ENCODE measurements at places on chromosomes 2 and 18.
A peak's percentile ranks its signal among the peaks of the same experiment; 100 is the strongest.

- DNase-seq, result no peak
These were observed 100.2 kb downstream of the GYPC start for GRCh38 chr2:126756125-126756524.

GRCh38 chr2:80255918-80256781, 48.4 kb downstream of the LRRTM1 start:
- no peak for DNase-seq

GRCh38 chr2:198285216-198285615, 480.8 kb downstream of the PLCL1 start:
- DNase-seq, result no peak

- DNase-seq, result no peak
These were observed 91.3 kb downstream of the MEIS1 start for GRCh38 chr2:66526180-66526579.

GRCh38 chr2:196149948-196150347, 21.4 kb downstream of the STK17B start:
- no peak for DNase-seq

DNA sequence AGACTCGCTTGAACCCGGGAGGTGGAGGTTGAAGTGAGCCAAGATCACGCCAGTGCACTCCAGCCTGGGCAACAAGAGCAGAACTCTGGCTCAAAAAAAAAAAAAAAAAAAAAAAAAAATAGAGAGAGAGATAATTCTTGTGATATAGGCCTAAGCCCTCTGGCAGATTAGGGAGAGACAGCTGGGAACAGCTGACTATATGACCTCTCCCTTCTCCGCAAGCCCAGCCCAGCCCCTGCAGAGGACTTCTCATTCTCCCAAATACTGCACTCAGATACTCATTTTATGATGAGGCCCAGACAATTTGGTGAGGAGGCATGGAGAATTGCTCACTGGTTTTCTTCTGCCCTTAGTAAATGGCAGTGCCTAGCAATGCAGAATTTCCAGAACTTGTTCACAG, 262.0 kb downstream of the HAUS1 start:
- no peak for DNase-seq

DNA sequence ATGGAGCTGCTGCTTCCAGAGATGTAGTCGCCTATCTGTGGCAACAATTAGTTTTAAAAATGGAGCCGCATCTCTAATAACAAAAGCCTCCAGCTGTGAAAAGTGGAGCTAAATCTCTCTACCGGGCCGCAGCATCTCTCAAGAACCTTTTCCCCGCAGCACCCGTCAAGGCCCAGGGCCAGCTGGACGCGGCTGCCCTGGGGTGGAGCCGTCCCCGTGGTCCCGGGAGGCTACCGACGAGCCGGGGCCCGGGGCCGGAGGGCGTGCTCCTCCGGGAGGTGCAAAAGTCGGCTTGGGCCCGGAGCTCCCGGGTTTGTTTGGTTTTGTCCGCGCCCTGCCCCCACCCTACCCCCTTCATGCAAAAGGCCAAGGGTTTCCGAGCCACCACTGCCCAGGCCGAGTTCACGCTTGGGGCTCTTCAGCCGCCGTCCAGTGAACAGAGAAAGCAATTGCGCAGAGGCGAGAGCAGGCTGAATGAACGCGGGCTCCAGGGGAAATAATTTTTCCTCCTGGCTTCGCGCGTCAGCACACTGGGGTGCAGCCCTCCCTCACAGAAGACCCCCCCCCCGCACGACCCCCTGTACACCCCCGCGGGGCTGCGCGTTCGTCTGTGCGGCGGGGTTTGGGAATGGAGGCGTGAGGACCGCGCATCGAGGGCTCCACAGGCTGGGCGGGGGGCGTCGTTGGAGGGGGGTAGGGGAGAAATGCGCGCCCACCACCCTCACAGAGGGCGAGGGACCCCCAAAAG, 557 bp upstream of the GREB1L start:
- DNase-seq, result no peak

DNA sequence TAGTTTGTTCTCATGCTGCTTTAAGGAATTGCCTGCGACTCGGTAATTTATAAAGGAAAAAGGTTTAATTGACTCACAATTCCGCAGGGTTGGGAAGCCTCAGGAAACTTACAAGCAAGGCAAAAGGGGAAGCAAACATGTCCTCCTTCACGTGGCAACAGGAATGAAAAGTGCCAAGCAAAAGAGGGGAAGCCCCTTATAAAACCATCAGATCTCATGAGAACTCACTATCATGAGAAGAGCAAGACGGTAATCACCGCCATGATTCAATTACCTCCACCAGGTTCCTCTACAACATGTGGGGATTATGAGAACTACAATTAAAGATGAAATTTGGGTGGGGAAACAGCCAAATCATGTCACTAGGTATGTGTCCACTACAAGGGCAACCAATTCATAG, 53.9 kb downstream of the MAP4K3 start:
- DNase-seq, result no peak

- DNase-seq, result no peak
These were observed 47.2 kb downstream of the PRKRA start for GRCh38 chr2:178403671-178404306.

GRCh38 chr2:177257471-177257870, 7.1 kb downstream of the NFE2L2 start:
- DNase-seq, result no peak

- DNase-seq, result no peak
These were observed 11.1 kb upstream of the KCMF1 start for GRCh38 chr2:84959566-84960506.

- no peak for DNase-seq
These were observed 593.3 kb upstream of the FANCL start for GRCh38 chr2:58834404-58834803.

DNA sequence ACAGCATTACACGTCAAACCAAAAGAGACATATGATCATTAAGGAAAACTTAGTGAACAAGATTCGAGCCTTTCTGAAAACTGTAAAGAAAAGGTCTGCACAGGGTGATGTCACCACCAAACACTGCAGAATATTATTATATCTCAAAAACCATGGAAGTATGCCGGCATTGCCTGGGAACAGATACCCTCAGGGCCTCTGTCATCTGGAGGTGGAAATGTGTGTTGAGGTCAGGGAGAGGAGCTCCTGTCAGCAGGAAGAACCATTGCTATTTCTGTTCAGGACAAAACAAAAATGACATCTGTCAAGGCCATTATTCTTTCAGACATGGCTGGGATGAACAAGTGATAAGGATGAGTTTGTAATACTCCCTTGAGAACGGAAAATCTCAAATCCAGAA, 365.9 kb upstream of the TRIB2 start:
- no peak for DNase-seq

DNA sequence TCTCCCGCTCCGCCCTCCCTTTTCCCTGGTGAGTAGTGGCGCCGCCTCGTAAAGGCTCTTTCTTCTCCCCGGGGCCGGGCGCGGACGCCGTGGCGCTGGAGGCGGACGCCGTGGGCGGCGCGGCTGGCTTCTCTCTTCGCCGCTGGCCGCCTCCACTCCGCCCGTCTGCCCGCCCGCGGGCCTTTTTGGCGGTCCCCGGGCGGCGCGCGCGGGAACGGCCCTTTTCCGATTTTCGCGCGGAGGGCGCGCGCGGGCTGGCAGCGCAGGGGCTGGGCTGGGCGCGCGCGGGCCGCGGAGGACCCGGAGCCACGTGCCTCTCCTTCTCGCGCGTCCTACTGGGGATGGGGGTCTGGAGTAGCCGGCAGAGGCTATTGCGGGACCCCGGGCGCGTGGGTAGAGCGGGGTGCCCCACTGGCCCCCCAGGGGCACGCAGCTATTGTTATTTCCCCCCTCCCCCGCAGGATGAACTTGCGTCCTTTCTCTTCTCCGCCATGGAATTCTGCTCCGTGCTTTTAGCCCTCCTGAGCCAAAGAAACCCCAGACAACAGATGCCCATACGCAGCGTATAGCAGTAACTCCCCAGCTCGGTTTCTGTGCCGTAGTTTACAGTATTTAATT, 472 bp downstream of the SLC20A1 start:
- DNase-seq, result no peak

DNA sequence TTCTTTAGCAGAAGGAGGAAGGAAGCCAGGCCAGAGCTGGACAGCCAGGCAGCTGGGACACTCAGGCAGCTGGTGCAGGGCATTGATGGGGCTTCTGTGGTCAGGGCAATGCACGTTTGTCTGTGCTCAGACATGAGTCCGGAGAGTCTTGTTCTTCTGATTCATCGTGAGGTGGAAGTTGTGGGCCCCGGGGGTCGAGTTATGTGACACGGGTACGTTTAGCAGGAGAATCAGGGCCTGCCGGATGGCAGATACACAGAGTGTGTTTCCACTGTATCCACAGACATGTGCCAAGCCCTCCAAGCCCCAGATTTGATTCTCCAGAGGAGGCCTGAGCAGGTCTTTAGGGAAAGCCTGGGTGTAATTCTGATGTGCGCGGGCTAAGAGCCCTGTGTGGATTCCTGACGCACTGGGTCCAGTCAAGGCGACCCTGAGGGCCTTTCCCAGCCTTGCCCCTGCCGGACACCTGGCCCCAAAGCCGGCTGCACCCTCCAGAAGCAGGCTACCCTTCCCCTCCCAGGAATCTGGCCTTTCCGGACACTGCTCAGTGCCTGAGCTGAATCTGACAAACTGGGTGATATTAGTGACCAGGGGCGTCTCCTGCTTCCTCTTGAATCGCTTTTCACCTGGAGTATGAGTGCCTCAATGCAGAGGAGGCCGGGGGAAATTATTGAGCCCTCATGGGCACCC, 10.1 kb downstream of the ARHGEF4 start:
- DNase-seq, result no peak

GRCh38 chr2:38875227-38875575, 533 bp downstream of the DHX57 start:
- DNase-seq, result no peak

DNA sequence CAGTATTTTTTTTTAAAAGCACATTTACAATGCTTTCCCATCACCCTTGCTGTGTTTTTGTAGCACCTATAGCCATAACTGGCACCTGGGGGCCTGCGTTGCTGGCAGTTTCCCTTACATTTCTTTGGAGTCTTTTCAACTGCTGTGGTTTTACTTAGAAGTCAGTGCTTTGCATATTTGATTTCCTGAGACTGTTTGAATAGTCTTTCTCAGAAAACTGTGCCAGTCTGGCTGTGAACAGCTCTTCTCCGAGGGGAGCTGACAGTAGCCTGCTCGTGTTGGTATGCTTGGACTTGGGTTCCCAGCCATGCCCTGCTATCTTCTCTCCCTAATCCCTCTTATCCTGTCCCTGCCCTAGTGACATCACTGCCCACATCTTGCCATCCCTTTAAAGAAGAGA, 81.5 kb downstream of the DPP4 start:
- DNase-seq, result peak; percentile 19

- no peak for DNase-seq
These were observed 110.1 kb downstream of the MYO1B start for GRCh38 chr2:191355170-191355758.

DNA sequence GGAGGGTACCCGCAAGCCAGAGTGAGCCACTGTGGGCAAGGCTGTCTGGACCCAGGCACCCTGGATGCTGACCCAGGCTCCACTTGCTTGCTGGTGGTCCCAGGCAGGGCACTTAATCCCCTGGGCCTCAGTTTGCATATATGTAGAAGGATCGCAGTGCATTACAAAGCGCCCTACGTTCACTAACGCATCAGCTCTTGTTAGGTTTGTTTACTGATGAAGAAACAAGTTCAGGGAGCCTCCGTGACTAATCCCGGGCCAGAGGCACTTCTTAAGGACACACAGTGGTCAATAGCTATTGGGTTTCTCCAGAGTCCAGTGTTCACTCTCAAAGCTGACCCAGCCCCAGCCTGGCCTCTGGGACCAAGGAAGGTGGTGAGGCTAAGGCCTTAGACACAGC, 70.2 kb downstream of the LBH start:
- no peak for DNase-seq

DNA sequence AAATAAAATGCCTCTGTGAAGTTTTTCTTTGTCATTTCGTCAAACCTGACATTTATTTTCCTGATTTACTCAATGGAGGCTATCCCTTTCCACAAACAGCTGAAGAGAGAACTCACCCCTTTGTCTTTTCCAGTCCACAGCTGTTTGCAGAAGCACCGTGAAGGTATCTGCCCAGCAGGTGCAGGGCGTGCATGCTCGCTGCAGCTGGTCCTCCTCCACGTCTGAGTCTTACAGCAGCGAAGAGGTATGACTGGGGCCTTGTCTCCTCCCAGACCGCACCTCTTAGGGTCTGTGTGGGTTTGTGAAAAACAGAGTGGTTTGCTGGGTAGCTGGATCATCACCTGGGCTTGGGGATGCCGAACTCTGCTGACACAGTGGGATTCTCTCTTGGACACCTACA, 9.7 kb downstream of the SPP2 start:
- no peak for DNase-seq

DNA sequence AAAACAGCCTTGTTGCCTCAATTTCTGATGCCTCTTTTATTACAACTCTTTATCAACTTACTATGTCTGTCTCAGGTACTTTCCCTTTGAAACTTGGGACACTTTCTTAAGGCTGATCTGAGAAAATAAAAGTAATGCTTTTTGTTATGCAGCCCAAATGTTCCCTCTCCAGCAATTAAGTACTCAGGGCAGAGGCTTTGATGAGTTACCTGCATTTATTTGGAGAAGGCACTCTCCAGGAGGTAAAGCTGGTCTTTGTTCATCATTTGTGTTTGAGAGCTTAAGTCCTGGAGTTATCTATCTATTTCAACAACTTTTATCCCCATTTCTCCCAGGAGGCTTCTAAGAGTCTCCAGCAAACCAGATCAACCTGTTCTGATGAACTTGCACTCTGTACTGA, 259.2 kb downstream of the ASXL3 start:
- no peak for DNase-seq

DNA sequence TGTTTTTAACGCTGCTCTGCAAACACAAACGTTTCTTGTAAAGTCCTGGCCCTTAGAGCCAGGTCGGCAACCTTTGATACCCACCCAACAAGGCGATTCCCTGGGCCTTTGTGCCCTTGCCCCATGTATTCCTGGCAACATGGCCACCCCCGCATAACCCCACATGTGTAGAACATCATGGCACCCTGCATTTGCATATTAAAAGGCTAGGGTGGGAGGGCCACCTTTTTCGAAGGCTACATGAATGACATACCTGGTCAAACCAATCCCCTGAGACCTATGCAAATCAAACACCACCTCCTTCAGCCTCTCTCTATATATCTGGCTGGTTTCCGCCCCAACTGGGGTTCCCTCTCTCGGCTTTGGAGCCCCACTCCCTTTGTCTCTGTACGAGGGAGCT, 105.2 kb downstream of the MYO5B start:
- no peak for DNase-seq

DNA sequence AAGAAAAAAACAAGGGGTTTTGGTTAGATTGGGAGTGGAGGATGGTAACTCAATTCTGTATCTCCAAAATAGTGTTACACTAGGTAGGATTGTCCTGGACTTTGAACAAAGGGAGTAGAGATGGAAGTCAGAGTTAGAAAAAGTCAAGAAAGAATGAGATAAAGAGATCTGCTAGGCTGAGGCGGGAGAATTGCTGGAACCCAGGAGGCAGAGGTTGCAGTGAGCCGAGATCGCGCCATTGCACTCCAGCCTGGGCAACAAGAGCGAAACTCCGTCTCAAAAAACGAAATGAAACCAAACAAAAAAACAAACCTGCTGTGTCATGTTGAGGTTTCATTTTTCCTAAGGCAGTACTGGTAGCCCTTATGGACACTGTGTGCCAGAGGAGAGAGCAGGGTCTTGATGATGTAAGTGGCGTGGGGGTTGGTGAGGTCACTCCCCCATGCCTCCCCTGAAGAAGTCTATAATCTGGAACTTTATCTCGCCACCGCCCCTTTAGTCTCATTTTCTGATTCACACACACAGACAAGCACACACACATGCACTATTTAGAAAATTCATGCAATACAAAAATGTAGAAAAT, 10.5 kb downstream of the DRC1 start:
- no peak for DNase-seq

- DNase-seq, result no peak
These were observed 9.6 kb downstream of the SERPINB8 start for GRCh38 chr18:63979409-63979920.

GRCh38 chr2:37631292-37631691, 40.1 kb downstream of the CDC42EP3 start:
- no peak for DNase-seq

GRCh38 chr2:9565436-9566153, 10.0 kb upstream of the ADAM17 start:
- DNase-seq, result no peak

All from stimulated activated CD4-positive, alpha-beta T cell treated with anti-CD3 and anti-CD28 coated beads, Interleukin-15, amount 100 ng/mL, for 48 hours (primary cell).